ENCODE measurements at places on chromosomes 3 and 15.

- no peak for DNase-seq
These were observed 481.9 kb upstream of the CNTN4 start for GRCh38 chr3:1616744-1617143.

DNA sequence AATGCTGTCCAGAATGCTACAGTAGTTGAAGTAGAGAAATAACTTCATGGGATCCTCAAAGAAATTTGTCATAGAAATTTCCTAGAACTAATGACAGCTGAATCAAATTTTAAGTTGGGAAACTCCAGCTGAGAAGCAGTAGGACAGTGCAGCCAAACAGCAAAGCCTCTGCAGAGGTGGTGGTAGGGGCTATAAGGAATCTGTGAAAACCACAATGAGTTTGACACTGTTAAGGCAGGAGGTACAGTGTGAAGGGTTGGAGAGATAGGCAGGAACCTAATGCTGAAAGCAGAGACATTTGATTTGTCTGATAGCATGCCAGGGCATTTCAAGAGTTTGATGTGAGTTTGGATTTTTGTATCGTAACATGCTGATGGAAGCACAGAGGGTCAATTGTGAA is 22.0 kb downstream of the ASTE1 start:
- DNase-seq: no peak

GRCh38 chr15:31153531-31153930 is 52.0 kb upstream of the TRPM1 start:
- DNase-seq: no peak

GRCh38 chr3:169662843-169663160 is 710 bp downstream of the MECOM start:
- DNase-seq: no peak

DNA sequence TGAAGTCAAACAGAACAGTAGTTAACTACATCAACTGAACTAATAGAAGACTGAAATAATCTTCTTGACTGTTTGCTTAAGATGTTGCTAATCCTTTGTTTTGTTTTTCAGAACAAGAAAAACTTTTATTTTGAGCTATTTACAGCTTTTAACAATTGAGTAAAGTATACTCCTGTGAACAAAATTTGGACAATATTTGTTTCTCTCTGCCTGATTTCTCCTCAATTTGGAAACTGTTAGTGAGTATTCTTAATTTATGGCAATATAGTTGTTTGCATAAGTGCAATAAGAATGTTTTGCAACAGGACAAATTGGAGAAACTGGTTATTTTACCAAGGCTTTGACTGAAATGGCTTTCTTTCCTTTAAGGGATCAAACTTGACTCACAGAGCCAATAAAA is 36.5 kb upstream of the ENTPD3 start:
- DNase-seq: no peak

- DNase-seq: no peak
These were observed 23.9 kb downstream of the LRIG1 start for GRCh38 chr3:66476852-66477381.

DNA sequence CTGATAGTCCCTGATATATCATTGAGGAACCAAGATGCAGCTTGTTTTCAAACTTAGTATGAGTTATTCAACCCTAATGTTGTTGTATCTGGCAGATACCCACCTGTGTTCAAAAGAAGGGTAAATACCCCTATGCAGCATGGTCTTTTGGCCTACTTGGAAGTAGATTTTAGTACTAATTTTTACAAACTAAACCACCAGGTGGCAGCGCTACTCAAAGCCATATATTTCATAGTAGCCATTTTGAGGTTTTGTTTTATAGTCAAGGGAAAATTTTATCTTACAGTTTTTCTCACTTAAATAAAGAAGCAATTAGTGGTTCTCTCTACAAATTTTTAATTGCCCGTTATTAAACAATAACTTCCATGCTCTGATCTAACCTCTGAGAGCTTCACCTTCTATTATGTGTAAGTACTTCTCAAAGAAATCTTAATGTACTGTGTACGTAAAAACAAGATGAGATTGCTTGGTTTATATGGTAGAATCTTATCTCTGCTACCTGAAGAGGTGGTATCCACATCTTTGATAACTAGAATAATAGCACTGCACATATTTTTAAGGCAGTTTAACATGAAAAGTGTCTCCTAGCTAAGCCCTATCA is 31.5 kb upstream of the MLF1 start:
- DNase-seq: peak; percentile 23

DNA sequence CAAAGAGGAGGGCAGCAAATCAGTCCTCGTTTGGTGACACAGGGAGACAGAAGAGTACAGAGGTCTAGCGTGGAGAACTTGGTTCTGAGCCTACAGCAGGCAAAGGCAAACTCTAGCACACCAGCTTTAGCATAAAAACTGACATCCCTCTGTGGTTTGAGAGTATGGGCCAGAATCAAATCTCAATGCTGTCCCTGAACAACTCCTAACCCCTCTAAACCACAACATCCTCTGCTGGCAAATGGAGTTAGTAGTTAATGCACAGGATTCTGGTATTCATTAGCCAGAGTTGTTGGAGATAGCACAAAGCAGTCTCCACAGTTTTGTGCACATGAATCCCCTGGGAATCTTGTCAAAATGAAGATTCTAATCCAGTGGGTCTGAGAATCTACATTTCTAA is 315.8 kb downstream of the NTRK3 start:
- DNase-seq: no peak

DNA sequence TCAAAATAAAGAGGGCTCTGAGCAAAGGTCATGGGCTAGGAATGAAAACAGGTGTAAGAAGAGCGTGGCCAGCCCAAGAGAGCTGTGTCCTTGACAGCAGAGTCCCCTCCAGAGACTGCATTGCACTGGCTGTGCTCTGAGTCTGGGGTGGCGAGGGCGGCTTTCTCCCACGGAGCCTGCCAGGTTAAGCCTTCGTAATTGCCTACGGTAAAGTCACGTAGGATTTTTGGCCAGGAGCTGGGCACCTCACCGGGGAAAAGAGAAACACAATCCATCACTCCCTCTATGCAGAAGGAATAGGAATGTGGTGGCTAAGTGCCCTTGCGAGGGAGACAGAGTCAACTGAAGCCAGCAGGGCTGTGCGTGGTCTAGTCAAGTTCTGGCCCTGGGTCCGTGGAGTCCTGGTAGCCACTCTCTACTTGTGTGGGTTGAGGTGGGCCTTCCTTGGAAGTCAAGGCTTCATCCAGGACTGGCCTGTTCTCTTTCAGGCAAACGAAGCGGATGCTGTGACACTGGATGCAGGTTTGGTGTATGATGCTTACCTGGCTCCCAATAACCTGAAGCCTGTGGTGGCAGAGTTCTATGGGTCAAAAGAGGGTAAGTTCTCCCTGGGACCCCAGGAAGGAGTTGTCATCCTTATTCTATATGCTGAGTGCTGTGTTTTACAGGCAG is 7.0 kb downstream of the TF start:
- DNase-seq: no peak

GRCh38 chr3:35971686-35972085 is 332.4 kb downstream of the ARPP21 start:
- no peak for DNase-seq

GRCh38 chr3:53815651-53816050 is 30.6 kb downstream of the CHDH start:
- no peak for DNase-seq

GRCh38 chr15:100812802-100813201 is 66.8 kb upstream of the ALDH1A3 start:
- no peak for DNase-seq

GRCh38 chr15:74870436-74871215 is 2.5 kb downstream of the SCAMP2 start:
- no peak for DNase-seq

- no peak for DNase-seq
These were observed 603.2 kb upstream of the KCNMB2 start for GRCh38 chr3:177932750-177933660.

GRCh38 chr3:143535994-143536784 is 312.1 kb downstream of the SLC9A9 start:
- DNase-seq: no peak

DNA sequence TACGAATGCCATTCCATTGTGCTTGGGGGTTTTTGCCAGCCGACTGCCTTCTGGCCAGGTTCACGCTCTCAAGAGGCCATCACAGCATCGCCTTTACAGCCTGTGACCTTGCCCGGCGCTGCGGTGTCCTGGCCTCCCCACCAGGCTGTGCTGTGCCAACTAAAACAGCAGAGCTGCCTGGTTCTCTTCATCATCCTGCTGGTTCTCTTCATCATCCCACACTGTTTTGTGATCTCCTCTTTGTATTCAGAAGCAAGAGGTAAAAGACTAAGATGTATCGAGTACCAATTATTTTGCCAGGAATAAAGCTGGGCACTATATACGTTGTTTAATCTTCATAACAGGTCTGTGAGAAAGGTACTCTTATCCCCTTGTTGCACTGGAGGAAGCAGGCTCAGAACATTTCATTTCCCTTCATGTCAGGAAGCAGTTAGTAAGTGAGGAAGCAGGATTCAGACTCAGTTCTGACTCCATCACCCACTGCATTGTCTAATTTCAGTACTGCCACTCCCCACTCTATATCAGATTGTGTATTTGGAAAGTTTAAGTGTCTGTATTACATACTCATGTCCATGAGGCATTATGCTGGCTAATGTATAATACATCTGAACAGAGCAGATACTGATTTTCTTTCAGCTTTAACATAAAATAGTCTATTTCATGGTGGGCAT is 92.7 kb downstream of the LRRC28 start:
- no peak for DNase-seq

- DNase-seq: no peak
These were observed 4.7 kb upstream of the CORO2B start for GRCh38 chr15:68574046-68574445.

GRCh38 chr3:24154781-24155180 is 209.7 kb downstream of the NR1D2 start:
- DNase-seq: no peak

DNA sequence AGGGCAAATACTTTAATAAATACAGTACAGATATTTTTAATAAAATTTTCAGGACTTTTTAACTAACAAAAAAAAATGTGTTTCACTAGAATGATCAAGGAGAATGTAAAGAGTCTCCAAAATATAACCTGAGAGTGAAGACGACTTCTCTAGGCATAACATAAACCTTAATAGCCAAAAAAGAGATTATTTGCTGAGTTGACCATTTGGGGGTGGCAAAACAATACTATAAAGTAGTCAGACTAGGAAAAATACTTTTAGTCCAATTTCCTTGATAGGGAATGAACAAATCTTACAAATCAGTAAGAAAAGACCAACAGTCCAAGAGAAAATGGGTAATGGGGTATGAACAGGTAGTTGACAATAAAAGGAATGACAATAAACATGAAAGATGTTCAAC is 29.4 kb upstream of the GATM start:
- no peak for DNase-seq

GRCh38 chr3:188232656-188233055 is 78.7 kb downstream of the LPP start:
- DNase-seq: no peak

GRCh38 chr3:11661827-11662226 is 18.1 kb upstream of the VGLL4 start:
- no peak for DNase-seq

- no peak for DNase-seq
These were observed 25.5 kb upstream of the FRMD4B start for GRCh38 chr3:69411346-69411745.

- no peak for DNase-seq
These were observed 682 bp downstream of the ITPKA start for GRCh38 chr15:41494190-41494921.

- no peak for DNase-seq
These were observed 119.6 kb downstream of the GSK3B start for GRCh38 chr3:119974656-119975055.

- DNase-seq: no peak
These were observed 3.5 kb downstream of the MECOM start for GRCh38 chr3:169659820-169660674.

GRCh38 chr3:20256144-20256543 is 70.1 kb upstream of the SGO1 start:
- DNase-seq: no peak

- DNase-seq: peak; percentile 27
These were observed 225.6 kb downstream of the TIGIT start for GRCh38 chr3:114519415-114519814.

GRCh38 chr15:84914909-84915605 is 30.6 kb downstream of the SLC28A1 start:
- peak; percentile 59 for DNase-seq

GRCh38 chr3:61422945-61423673 is 138.3 kb upstream of the PTPRG start:
- DNase-seq: no peak

DNA sequence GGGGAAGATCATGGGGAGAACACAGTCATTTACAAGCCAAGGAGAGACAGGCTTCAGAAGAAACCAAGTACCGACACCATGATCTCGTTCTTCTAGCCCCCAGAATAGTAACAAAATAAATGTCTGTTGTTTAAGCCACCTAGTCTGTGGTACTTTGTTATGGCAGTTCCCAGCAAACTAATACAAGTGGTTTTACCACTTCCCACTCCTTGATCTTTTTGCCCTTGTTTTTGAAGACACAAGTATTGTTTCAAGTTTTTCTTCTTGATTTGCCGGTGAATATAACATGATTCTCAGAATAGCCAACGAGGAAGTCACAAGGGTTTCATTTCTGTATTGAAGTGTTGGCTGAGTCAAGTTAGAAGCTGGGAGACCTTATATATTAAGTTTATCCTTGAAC is 220.3 kb downstream of the SOX2 start:
- DNase-seq: no peak

- no peak for DNase-seq
These were observed 40.6 kb upstream of the ADPGK start for GRCh38 chr15:72824112-72824511.

GRCh38 chr3:133505813-133506212 is 67.7 kb upstream of the CDV3 start:
- no peak for DNase-seq

GRCh38 chr15:81133782-81134461 is at the start of gene CFAP161:
Gene CFAP161, plus strand, starts transcription at chr15:81134270. Its CDS starts 60 bp downstream, at chr15:81134330.
- DNase-seq: peak; percentile 82

DNA sequence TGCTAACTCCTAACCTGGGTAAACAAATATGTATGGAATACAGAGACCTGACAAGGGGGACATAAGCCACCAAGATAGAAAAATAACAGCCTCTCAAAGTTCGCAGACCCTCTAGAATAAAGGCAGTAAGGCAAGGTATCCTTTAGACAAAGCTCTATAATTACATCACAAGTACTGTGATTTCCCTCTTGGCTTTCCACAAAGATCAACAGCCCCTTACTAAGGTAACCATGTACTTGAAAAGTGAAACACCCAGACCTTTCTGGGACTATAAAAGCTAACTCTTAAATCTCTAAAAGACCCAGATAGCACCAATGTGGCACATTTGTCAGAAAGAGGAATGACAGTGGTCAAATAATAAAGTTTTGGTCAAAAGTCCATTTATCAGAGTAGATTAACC is 51.9 kb downstream of the TBL1XR1 start:
- no peak for DNase-seq
